ENCODE measurements at places on chromosomes 13 and 19.

GRCh38 chr19:19619181-19619848 is 828 bp upstream of the PBX4 start:
- no peak for ATAC-seq

GRCh38 chr19:19532806-19533701 is 4.3 kb downstream of the YJEFN3 start:
- ATAC-seq, result peak; percentile 1

DNA sequence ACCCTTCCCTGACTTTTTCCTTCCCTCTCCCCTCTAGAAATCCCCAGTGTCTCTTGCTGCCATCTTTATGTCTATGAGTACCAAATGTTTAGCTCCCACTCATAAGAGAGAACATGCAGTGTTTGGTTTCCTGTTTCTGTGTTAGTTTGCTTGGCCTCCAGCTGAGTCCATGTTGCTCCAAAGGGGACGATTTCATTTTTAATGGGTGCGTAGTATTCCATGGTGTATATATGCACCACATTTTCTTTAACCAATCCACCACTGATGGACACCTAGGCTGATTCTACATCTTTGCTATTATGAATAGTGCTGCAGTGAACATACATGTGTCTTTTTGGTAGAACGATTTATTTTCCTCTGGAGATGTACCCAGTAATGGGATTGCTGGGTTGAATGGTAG is 123.8 kb downstream of the UGGT2 start:
- ATAC-seq, result no peak

DNA sequence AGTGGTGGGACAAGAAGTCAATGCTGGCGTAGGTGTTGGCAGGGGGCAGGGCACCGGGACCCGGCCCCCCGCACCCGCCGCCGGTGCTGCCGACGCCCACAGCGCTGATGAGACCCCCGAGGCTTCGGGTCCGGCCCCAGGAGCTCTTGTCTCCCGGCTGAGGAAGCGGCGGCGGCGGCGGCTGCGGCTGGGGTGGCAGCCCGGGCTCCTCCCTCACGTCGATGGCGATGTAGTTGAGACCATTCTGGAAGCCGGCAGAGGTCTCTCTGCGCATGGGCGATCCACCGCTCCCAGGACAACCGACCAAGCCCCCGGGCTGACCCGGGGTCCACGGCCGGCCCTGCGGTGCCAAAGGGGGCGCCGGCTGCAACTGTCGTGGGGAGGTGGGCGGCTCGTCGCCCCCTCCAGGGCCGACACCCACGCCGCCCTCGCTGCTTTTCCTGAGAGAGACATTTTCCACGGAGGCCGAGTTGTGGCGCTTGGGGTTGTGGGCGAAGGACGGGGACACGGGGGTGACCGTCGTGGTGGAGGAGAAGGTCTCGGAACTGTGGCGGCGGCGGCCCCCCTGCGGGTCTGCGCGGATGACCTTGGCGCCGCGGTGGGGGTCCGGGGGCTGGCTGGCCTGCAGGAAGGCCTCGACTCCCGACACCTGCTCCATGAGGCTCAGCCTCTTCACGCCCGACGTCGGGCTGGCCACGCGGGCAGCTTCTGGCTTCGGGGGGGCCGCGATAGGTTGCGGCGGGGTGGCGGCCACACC is 4.1 kb downstream of the IRS2 start:
- ATAC-seq, result no peak

- ATAC-seq, result no peak
These were observed 8.0 kb downstream of the IL17D start for GRCh38 chr13:20711301-20712044.

DNA sequence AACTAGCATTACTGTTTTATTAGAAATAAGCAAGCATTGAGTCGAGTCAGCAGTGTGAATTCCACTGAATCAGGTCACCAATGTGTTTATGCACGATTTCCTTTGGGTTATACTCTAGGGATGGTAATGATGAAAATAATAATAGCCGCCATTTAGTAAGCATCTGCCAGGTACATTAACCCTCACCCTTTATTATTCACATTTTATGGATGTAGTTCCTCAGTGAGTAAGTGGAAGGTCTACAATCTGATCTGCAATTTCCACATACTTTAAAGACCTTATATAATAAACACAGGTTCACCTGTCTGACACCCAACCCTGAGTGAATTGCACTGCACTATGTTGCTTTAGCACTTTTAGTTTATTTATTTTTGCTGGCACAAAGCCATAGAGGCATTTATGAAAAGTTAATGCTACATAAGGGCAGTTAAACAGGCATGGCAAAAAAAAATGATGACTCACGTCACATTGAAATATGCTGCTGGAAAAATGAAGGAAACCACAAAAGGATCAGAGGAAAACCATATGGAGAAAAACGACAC is 122.4 kb downstream of the TRPC4 start:
- no peak for ATAC-seq

DNA sequence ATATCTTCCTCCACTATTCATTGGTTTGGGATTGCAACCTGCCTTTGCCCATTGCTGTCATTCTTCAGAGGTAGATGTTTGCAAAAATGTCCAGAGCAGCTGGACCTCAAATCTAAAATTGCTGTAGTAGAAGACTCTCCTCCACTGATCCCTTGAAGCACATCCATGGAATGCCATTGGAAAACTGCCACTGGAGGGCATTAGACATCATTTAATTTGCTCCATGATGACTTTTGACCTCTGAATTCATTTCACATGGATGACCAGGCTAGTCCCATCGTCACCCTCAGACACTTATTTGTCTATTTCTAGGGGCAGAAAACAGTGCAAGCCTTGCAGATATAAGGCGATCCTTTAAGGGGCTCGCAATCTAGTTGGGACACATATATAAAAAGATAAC is 33.9 kb upstream of the FLT1 start:
- no peak for ATAC-seq

DNA sequence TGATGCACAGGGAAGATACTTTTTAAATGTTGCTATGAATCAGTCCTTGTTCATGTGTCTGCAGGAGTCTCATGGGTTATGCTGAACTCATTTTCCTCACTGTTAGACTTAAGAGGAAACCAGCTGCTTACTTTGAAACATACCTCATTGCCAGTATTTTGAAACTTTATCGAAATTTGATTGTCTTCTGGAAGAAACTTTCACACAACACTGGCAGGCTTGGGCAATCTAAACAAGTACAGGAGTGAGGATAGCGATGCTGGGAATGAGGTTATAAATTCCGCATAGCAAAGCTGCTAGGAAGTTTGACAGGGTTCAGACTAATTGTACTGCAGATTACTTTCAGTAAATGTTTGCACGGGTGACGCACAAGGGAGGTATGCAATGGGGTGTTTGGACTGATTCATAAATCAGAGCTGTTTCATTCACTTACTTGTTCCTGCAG is 245.7 kb downstream of the DNAJC15 start:
- peak; percentile 96 for ATAC-seq

DNA sequence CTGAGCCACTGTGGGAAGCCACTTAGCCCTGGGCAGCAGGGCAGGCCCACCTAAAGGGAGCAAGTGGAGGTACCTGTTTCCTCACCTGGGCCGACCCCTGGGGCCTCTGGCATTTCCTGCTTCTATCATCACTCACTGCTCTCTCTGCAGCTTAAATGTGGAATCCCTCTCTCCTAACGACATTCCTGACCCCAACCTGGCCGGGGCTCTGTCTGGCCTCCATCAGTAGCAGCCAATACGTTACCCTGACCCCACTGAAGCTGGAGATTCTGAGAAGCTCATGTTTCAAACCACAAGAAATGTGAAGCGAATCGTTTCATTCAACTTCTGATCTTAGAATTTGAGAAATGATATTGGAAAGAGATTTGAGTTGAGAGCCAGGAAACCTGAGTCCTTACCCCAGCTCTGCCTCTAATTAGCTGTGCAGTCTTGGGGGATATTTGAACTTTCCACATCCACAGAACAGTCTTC is 39.9 kb downstream of the DOCK9 start:
- no peak for ATAC-seq

DNA sequence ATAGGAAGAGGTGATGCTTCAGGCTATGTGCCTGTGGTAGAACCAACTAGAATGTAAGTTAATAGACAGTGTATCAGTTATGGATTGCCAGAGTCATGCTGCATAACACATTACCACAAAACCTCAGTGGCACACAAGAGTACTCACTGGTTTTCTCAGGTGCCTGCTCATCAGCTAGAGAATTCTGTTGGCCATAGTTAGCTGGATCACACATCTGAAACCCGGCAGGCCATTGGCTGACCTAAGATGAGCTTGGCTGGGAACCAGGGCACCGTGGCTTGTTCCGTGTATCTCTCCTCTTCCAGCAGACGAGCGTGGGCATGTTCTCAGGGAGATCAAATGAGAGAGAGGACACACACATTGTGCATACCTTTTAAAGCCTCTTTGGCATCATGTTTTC is 76.7 kb downstream of the TEX26 start:
- ATAC-seq, result no peak

DNA sequence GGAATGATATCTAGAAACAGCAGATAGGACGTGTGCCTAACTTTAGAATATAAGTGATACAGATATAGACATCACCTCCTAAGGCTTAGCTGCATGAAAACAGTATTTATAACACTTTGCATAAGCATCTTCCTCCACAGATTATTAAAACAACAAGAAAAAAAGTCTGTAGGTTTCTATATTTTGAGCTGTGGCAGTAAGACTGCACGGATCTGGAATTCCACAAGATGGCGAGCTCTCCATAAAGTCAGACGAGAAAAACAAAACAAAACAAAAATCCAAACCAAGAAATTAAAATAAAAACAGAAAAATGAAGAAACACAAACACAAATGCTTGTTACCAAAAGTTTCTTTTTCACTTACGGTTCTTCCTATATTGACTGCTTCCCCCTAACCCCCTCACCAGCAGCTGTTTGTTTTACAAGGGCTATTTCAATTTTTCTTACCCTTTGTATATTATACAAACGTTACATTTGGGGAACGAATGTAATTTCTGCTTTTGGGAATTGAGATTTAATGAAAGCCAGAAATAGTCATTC is 285.8 kb downstream of the MYO16 start:
- ATAC-seq, result peak; percentile 50

DNA sequence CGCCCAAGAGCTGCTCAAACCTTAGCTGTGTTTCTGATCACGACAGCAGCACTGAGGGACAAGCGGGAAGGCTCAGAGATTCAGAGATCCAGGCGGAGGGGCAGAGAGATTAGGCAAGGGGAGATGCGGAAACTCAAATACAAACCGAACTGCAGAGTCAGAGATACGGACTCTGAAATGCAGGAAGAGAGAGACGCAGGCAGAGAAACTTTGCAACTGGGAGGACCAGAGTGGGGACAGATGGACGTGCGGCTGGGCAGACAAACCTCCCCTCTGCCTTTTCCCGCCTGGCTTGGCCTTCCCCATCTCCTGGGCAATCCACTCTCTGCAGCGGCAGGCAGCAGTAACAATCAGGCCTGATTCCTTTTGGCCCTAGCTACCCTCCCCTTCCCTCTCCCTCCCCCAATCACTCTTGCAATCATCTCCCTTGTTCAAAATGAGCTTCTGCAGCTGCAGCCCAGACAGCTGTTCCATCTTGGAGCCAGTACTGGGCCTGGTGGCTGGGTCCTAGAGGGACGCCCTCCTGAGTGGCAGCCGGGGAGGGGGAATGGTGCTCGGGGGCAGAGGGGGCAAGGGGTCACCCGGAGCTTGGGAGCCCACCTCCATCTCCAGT is 29.7 kb downstream of the OLFM2 start:
- ATAC-seq, result no peak

DNA sequence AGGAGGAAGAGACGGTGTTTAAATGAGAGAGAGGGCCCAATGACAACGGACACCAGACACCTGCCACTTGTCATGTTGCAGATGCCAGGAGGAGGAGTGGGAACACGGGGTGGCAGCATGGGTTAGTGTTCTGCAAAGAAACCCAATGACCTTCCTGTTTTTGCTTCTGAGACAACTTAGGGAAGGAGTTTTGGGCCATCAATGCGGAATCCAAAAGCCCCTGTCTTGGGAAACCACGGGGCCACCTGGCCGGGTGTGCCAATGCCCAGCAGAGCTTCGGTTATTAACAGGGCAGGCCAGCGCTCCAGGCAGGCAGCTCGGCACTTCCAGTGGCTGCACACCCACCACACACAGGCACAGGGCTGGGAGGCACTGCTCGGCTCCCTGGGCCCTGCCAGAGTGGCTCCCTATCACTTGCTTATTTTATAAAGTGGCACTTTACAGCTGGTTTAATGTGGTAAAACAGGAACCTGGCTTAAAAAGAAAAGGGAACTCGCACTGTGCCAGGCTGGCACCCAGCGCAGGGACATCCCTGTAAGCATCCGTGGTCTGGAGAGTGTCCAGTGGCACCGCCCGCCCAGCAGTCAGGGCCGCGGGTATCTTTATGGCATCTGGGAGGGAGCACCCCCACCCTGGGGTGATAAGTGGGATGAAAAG is 19.1 kb downstream of the ELL start:
- ATAC-seq, result peak; percentile 23

DNA sequence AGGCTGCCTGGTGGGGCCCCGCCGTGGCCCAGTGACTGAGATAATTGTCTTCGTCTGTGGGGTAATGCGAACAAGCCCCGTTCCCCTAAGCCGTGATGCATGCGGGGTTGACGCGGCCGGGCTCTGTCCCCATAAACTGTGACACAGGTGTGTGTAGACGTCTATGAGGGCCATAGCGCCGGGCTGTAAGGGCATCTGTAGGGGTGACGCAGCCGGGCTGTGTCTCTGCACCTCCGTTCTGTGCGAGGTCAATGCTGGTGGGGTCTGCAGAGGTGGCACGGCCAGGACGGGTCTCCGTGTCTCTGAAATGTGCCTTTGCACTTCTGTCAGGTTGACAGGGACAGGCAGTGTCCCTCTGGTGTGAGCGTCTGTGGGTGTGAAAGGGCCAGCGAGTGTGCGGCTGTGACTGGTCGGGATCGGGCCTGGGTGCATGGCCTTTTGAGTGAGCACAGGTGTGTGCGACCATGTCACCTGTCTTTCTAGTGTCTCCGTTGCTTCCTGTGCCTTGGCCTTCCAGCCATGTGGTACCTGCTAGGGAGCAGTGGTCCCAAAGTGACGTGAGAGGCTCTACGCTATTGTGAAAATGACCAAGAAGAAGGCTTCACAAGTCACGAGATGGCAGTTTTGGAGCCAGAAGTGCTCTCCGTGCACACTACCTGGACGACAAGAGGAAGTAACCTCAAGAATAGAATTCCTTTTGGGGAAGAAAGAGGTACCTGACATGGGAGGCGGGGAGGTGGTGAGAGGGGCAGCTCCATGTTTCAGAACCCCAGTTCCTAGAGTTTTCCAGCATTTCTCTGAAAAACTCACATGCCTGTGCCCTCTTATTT is 16.4 kb upstream of the ZNF331 start:
- no peak for ATAC-seq

GRCh38 chr13:85632526-85633195 is 166.6 kb downstream of the SLITRK6 start:
- ATAC-seq, result no peak

DNA sequence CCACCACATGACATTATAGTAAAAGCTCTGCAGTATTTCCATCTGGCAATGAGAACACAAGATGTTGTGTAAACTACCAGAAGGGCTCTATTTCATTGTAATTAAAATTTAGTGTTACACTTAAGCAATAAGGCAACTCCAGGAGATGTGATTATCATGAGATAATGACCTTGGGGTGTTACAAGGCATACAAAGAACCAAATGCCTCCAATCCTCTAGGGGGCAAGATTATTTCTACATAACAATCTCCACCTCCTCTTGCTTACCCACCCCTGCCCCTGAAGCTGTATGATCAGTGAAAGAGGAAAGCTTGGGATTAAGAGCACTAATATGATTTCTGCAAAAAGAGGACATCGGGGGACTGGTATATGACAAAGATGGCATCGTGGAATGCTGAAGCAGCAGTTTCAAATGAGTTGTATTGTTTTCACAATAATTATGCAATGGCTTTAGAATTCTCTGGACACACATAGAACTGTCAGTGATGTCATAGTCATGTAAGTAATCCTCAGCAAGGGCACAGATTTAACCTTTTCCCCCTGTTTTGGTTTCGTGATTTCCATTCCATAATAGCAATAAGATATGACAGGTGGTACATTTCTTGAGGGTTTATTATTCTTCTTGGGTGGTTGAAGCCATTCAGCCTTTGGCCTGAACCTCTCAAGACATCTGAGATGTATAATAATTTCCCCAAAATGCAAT is 295.3 kb downstream of the MZT1 start:
- no peak for ATAC-seq

All from gastroesophageal sphincter (tissue), 4 donors.